Activated CD4-positive, alpha-beta T cell treated with anti-CD3 and anti-CD28 coated beads, Interleukin-2, amount 10 ng/mL, durations not matched to agents 7 days and 5 days (primary cell): ENCODE measurements at places on chromosomes 1 and 21. TPM values are rescaled to one million over a fixed set of nuclear protein-coding genes. Genes with fewer than 3 reads are reported as not detected.

- H3K27me3 ChIP-seq: peaks cover 62% of the 10 kb centered on the region
- peaks cover 8% of the 10 kb centered on the region for H3K36me3 ChIP-seq
- H3K4me3 ChIP-seq: peak within 1 kb of the TSS; percentile 77
- H3K4me1 ChIP-seq: peaks cover 35% of the 10 kb centered on the region
Measured at GRCh38 chr21:26845066-26845758, at the start of gene ADAMTS1. Gene ADAMTS1, minus strand, starts transcription at chr21:26845409. Its CDS starts 455 bp downstream, at chr21:26844954.

DNA sequence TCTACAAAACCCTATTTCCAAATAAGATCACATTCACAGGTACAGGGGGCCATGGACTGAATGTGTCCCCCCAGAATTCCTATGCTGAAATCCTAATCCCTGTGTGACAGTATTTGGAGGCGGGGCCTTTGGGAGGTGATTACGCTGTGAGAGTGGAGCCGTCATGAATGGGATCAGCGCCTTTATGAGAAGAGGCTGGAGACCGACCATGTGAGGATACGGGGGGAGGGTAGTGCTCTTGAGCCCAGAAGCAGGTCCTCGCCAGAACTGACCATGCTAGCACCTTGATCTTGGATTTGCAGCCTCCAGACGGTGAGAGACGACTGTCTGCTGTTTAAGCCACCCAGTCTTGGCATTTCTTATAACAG, 23.8 kb upstream of the KIF26B start:
- no peak overlapping the region for H3K27ac ChIP-seq
- H3K4me1 ChIP-seq: no peaks in the 10 kb centered on the region
- no peak for DNase-seq
- H3K27me3 ChIP-seq: peaks cover 2% of the 10 kb centered on the region

- no peak for DNase-seq
- no peak overlapping the region for H3K27ac ChIP-seq
- no peak overlapping the region for H3K4me3 ChIP-seq
Measured at GRCh38 chr1:243739335-243740003, 110.6 kb downstream of the AKT3 start.

DNA sequence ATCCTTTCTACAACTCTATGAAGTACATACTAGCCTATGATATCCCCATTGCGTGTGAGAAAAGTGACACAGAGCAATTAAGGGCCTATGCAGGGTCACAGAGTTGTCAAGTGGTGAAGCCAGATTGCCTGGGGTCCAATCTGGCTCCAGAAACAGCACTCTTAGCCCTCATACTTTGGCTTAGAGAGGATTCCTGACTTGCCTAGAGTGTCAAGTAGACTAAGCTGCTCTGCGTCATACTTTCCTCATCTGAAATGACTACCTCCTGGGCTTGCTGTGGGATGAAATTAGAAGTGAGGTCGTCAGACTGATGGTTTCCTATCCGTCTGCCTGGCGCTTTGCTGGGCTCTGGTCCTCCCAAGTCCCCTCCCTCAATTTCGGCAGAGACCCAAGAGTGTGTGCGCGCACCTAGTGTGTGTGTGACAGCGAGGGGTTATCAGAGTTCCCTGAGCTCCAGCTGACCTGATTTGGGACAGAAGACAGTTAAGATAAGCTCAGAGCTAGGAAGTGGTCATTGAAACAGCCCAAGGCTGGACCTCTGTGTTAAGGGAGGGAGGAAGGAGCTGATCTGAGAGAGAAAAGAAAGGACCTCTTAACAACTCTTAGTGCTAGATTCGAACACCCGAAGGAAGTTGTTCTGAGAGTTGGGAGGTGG, 5.4 kb upstream of the NUAK2 start:
- H3K27me3 ChIP-seq: peaks cover 28% of the 10 kb centered on the region
- H3K4me1 ChIP-seq: peaks cover 20% of the 10 kb centered on the region
- no peak overlapping the region for H3K27ac ChIP-seq
- H3K4me3 ChIP-seq: no peak overlapping the region
- no peak for DNase-seq

- H3K27me3 ChIP-seq: peaks cover 2% of the 10 kb centered on the region
- no peak overlapping the region for H3K27ac ChIP-seq
- H3K4me1 ChIP-seq: peaks cover 26% of the 10 kb centered on the region
Measured at GRCh38 chr1:33039840-33040239, 3.2 kb upstream of the AK2 start.

DNA sequence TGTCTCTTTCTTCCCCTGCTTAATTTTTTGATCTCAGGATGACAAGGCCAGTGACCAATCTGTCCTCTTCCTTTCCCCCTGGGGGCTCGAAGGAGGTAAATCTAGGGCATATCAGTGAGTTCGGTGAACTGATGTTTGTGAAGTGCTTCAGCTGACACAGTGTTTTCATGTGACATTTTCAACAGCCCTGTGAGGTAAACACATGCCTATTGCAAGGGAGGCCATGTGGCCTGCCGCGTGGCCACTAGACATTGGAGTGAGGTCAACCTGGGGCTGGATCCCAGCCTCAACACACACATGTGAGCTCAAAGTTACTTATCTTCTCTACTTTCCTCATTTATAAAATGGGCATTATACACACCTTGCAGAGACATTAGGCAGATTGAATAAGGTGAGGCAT, 126.3 kb downstream of the PLPP3 start:
- H3K4me3 ChIP-seq: no peak overlapping the region
- no peak for DNase-seq
- H3K36me3 ChIP-seq: no peaks in the 10 kb centered on the region
- no peaks in the 10 kb centered on the region for H3K4me1 ChIP-seq

LIN9 gene
- 13.6 TPM for total RNA-seq

PLA2G2E gene
- not detected for total RNA-seq

HP1BP3 gene
- 407 TPM for total RNA-seq

JAM2 gene
- total RNA-seq: 0.23 TPM
